ENCODE measurements at places on chromosomes 13 and 19. TPM values are rescaled to one million over a fixed set of nuclear protein-coding genes. Genes with fewer than 3 reads are reported as not detected.

- H3K4me1 ChIP-seq: no peaks in the 10 kb centered on the region
- DNase-seq: no peak
- H3K4me3 ChIP-seq: no peak overlapping the region
- H3K27me3 ChIP-seq: no peaks in the 10 kb centered on the region
Observed at GRCh38 chr13:20608438-20609020, 41.6 kb downstream of the IFT88 start.

GRCh38 chr13:20125129-20125782 is 35.6 kb downstream of the GJA3 start:
- no peaks in the 10 kb centered on the region for H3K4me1 ChIP-seq
- H3K4me3 ChIP-seq: no peak overlapping the region
- H3K27me3 ChIP-seq: peaks cover 7% of the 10 kb centered on the region
- no peaks in the 10 kb centered on the region for H3K36me3 ChIP-seq
- DNase-seq: no peak
- no peak overlapping the region for H3K27ac ChIP-seq

PRR19 gene
- 1.6 TPM for total RNA-seq

TNNI3 gene
- total RNA-seq: 3.3 TPM

TMEM86B gene
- 7.6 TPM for total RNA-seq

TMEM38A gene
- 7.1 TPM for total RNA-seq

DNA sequence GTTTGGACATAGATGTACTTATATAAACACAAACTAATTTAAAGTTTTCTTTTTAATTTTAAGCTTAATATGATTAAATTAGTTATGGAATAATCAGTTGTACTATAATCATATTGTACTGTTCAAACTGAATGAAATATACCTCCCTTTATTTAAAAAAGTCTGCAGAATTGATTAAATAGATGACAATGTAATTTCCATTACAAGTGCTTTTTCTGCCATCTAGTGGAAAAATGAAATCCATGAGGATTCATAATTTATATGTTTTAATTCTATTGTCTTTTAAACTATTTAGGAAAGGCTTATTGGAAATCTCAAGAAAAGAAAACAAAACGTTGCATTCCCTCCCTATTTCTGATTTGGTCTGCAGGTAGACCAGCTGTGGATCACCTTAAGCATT is 30.9 kb downstream of the MZT1 start:
- H3K4me1 ChIP-seq: no peaks in the 10 kb centered on the region
- H3K27me3 ChIP-seq: no peaks in the 10 kb centered on the region
- no peak for DNase-seq
- H3K4me3 ChIP-seq: no peak overlapping the region
- H3K36me3 ChIP-seq: peaks cover 7% of the 10 kb centered on the region

DNA sequence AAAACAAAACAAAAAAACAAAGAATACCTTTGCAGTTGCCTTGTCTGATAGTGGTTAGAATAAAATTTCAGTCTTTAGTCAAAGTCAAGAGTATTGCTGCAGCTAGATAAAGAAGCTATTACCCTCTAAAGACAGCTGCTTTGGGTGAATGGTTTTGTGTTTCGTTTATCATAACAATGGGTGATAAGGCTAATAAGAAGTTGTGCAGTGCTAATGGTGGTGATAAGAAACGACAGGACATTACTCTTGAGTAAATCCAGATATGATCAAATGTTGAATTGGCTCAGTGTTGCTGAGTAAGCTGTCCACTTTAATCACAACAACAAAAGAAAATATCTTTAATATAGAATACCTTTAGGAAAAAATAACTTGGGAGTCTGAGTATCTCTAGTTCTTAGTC is 1825.3 kb downstream of the SLITRK5 start:
- H3K36me3 ChIP-seq: peaks cover 6% of the 10 kb centered on the region
- H3K27me3 ChIP-seq: peaks cover 4% of the 10 kb centered on the region
- no peaks in the 10 kb centered on the region for H3K4me1 ChIP-seq
- no peak for DNase-seq
- no peak overlapping the region for H3K4me3 ChIP-seq

FARP1 gene
- total RNA-seq: 233 TPM

GRCh38 chr19:41898235-41898634 is 15.3 kb downstream of the ARHGEF1 start:
- H3K4me1 ChIP-seq: peaks cover 5% of the 10 kb centered on the region
- no peak for DNase-seq
- H3K4me3 ChIP-seq: no peak overlapping the region
- no peaks in the 10 kb centered on the region for H3K36me3 ChIP-seq

HIF3A gene
- total RNA-seq: 4.4 TPM

DNA sequence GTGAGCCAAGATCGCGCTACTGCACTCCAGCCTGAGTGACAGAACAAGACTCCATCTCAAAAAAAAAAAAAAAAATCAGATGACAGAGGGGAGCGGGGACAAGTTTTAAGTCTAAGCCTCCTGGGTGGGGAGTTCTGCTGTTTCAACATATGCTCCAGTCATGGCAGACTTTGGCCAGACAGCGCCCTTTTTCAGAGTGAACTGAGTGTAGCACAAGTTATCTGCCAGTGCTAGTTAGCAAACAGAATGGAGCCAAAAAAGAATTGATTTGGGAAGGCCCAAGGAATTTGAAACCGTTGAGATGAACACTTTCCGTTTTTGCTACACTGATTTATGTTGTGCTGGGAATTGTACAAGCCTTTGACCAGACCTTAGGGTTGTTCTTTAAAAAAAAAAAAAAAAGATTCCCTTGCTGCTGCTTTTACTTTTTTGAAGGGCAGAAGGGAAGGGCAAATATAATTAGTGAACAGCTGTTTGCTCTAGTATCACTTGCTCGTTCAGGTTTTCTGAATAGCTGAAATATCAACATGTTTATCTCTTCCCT is 5.7 kb downstream of the ACTN4 start:
- DNase-seq: no peak
- H3K36me3 ChIP-seq: peaks cover 4% of the 10 kb centered on the region
- peak overlapping the region; percentile 98 for H3K27ac ChIP-seq
- H3K4me1 ChIP-seq: peaks cover 54% of the 10 kb centered on the region
- peak overlapping the region; percentile 98 for H3K4me3 ChIP-seq
- H3K27me3 ChIP-seq: peaks cover 21% of the 10 kb centered on the region

- H3K4me1 ChIP-seq: no peaks in the 10 kb centered on the region
- no peaks in the 10 kb centered on the region for H3K36me3 ChIP-seq
- no peaks in the 10 kb centered on the region for H3K27me3 ChIP-seq
- DNase-seq: no peak
- no peak overlapping the region for H3K27ac ChIP-seq
Observed at GRCh38 chr13:43567608-43568007, 219.2 kb downstream of the ENOX1 start.

DNA sequence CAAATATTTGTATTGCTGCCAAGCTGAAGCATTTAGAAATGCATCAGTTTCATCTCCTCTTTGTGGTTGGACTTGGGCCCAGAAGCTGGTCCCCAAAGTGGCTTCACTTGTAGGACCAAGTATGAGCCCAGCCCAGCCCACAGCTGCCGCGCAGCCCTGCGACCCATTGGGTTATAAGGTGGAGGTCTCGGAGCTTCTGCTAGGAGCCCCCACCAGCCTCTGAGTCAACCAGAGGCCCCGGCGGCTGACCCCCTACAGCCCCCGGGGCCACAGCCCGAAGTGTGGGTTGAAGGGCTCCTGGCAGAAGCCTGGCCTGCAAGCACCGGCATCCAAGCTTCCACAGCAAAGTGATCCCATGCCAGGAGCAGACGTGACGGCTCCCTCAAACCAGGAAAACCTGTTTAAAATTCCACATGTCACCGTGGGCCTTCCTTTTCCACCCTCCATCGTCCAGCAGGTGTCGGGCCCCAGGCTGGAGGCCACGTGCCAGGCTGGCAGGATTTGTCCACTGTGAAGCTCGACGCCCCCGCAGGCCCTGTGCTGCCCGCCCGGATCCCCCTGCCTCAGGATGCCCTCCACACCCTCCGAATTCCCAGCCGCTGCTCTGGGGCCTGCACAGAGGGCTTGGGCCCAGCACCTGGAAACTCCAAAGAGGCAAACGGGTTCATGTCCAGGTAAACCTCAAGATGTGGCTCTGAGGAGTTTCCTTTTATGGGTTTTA is 54.7 kb downstream of the C13orf46 start:
- H3K27ac ChIP-seq: no peak overlapping the region
- peaks cover 14% of the 10 kb centered on the region for H3K27me3 ChIP-seq
- H3K36me3 ChIP-seq: peaks cover 23% of the 10 kb centered on the region

DNA sequence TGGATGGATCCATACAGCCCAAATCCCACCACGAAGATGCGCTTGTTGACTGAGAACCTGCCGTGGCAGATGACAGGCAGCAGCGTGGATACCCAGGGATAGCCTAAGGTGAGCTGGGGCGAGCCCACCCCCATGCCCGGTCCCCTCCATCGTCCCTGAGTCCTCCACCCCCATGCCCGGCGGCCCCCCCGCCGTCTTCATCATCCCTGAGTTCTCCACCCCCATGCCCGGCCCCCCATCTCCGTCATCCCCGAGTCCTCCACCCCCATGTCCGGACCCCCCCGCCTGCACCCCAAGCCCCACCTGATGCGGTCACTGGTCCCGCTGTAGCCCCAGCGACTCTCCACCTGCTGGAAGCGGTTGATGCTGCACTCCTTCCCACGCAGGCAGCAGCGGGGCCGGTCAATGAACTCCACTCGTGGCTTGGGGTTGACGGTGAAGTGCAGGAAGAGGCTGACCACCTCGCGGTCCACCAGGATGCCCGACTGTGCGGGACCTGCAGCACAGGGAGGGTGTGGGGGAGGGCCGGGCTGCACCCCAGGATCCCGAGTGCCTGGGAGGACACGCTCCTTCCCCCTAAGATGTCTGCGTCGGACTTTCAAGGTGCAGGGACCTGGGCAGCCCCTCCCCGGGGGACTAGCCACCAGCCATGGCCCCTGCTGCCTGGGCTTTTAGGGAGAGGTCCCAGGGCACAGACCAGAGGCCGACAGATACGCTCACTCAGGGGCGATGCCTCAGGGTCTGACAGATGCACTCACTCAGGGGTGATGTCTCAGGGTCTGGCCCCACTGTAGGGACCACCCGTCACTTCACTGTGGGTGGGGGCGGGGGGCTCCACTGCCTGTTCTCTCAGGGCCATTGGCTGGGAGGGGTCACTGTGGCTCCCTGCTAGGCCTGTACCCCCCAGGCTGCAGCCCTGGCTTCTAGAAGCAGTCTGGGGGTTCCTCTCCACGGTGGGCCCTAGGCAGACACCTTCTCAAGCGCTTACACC is 28.0 kb downstream of the BTBD2 start:
- H3K36me3 ChIP-seq: no peaks in the 10 kb centered on the region
- peaks cover 19% of the 10 kb centered on the region for H3K27me3 ChIP-seq
- no peak overlapping the region for H3K4me3 ChIP-seq

GRCh38 chr19:51458051-51458645 is at the start of gene SIGLEC8:
SIGLEC8 (minus strand) TSS chr19:51458454; CDS start chr19:51458387, 67 bp downstream.
- H3K4me1 ChIP-seq: peaks cover 3% of the 10 kb centered on the region
- DNase-seq: no peak
- no peak within 1 kb of the TSS for H3K4me3 ChIP-seq
- peaks cover 1% of the 10 kb centered on the region for H3K27me3 ChIP-seq
- H3K36me3 ChIP-seq: no peaks in the 10 kb centered on the region
- no peak within 1 kb of the TSS for H3K27ac ChIP-seq

DNA sequence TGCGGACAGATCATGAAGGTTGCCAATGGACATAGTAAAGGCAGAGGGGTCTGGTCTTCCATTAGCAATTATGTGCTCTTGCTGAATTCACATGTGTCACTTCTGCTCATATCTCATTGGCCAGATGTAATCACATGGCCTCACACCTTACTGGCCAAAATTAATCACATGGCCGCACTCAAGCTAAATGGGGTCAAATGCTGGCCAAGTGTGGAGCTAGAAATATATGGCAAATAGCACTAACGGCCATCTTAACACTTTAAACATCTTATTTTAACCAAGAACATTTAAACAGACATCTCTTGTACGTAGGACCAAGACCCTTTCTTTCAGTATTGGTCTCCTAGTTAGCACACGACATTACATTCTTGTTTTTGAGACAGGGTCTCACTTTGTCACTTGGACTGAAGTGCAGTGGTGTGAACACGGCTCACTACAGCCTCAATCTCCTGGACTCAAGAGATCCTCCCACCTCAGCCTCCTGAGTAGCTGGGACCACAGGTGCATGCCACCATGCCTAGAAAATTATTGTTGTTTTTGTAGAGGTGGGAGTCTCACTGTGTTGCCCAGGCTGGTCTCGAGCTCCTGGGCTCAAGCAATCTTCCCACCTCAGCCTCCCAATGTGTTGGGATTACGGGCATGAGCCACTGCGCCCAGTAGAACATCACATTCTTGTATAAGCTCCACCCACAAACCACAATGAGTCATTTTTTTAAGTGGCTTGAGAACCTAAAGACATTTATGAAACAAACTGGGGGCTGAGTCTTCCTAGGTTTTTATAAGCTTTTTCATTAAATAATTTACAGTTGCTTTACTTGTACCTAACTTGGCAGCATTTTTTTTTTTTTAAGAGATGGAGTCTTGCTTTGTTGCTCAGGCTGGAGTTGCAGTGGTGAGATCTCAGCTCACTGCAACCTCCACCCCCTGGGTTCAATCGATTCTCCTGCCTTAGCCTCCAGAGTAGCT is 2.9 kb upstream of the PTOV1 start:
- H3K4me3 ChIP-seq: no peak overlapping the region
- H3K27me3 ChIP-seq: peaks cover 10% of the 10 kb centered on the region
- no peak overlapping the region for H3K27ac ChIP-seq
- H3K36me3 ChIP-seq: peaks cover 5% of the 10 kb centered on the region

- DNase-seq: no peak
- peaks cover 4% of the 10 kb centered on the region for H3K36me3 ChIP-seq
- H3K4me1 ChIP-seq: peaks cover 17% of the 10 kb centered on the region
- peaks cover 2% of the 10 kb centered on the region for H3K27me3 ChIP-seq
Observed at GRCh38 chr13:29530901-29531300, 64.6 kb downstream of the SLC7A1 start.

OSCAR gene
- not detected for total RNA-seq

OR7A5 gene
- not detected for total RNA-seq

KLK10 gene
- not detected for total RNA-seq

GRCh38 chr13:97120346-97120745 is 101.8 kb upstream of the MBNL2 start:
- H3K4me3 ChIP-seq: no peak overlapping the region
- H3K4me1 ChIP-seq: peaks cover 12% of the 10 kb centered on the region
- H3K27ac ChIP-seq: no peak overlapping the region
- no peaks in the 10 kb centered on the region for H3K36me3 ChIP-seq

FGF22 gene
- total RNA-seq: 1.5 TPM

GRCh38 chr19:7832781-7833180 is 2.8 kb downstream of the EVI5L start:
- H3K27me3 ChIP-seq: peaks cover 5% of the 10 kb centered on the region
- no peak for DNase-seq
- H3K4me1 ChIP-seq: peaks cover 4% of the 10 kb centered on the region
- no peak overlapping the region for H3K4me3 ChIP-seq

OVOL3 gene
- not detected for total RNA-seq

EMP3 gene
- 6.5 TPM for total RNA-seq

GRCh38 chr19:21587549-21587948 is 82.1 kb downstream of the ZNF429 start:
- no peaks in the 10 kb centered on the region for H3K36me3 ChIP-seq
- DNase-seq: peak; percentile 43
- peak overlapping the region; percentile 43 for H3K27ac ChIP-seq
- peaks cover 8% of the 10 kb centered on the region for H3K27me3 ChIP-seq
- peaks cover 1% of the 10 kb centered on the region for H3K4me1 ChIP-seq
- H3K4me3 ChIP-seq: peak overlapping the region; percentile 42

- no peaks in the 10 kb centered on the region for H3K27me3 ChIP-seq
- H3K4me3 ChIP-seq: no peak overlapping the region
- DNase-seq: no peak
- no peaks in the 10 kb centered on the region for H3K36me3 ChIP-seq
Observed at GRCh38 chr19:29866011-29866410, 54.2 kb downstream of the CCNE1 start.

GPR4 gene
- total RNA-seq: not detected

FBXW9 gene
- 7.4 TPM for total RNA-seq

GRCh38 chr13:45332036-45332830 is 8.8 kb downstream of the TPT1 start:
- peak overlapping the region; percentile 92 for H3K27ac ChIP-seq
- peak overlapping the region; percentile 28 for H3K4me3 ChIP-seq
- H3K36me3 ChIP-seq: peaks cover 8% of the 10 kb centered on the region
- H3K27me3 ChIP-seq: peaks cover 4% of the 10 kb centered on the region

CLDN10 gene
- 8.3 TPM for total RNA-seq
